ENCODE measurements at places on chromosomes 5 and 9.

DNA sequence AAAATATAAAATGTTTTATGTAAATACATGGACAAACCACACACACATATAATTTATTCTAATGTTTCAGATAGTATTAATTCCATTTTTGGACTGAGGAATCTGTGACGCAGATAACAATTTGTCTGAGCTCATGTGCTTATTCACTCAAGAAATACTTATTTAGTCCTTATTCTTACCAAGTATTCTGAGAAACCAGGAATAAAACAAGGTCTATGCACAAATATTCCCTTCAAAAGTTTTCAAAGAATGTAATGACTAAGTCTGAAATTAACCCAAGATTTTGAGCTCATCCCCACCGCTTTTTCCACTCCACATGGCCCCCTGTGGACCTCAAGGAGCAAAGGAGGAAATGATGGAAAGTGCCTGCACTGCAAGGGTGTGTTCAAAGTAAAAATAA is 1022.3 kb downstream of the EFNA5 start:
- DNase-seq, result no peak

GRCh38 chr5:170327168-170327567 is 29.6 kb upstream of the LCP2 start:
- no peak for DNase-seq

DNA sequence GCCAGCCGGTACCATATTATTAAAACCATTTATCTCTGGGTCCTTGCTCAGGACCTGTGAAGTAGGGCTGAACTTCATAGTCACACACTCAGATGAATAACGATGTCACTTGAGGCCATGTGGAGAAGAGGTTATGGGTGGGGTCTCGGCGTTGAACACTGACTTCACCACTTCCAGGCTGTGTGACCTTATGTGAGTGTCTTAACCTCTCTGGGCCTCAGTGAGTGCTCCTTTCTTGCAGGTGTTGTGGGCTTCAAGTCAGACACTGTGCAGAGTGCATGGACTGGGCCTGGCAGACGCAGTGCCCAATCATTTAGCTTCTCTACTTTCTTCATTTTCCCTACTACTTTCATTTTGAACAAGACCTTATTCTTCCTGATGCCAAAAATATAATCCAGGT is 278.8 kb downstream of the PBX3 start:
- no peak for DNase-seq

- no peak for DNase-seq
Observed at GRCh38 chr5:142322747-142323479, 1.9 kb downstream of the SPRY4 start.

- no peak for DNase-seq
Observed at GRCh38 chr5:158676642-158677469, 422.9 kb downstream of the EBF1 start.

- no peak for DNase-seq
Observed at GRCh38 chr5:95617057-95617456, 2.8 kb upstream of the GPR150 start.

DNA sequence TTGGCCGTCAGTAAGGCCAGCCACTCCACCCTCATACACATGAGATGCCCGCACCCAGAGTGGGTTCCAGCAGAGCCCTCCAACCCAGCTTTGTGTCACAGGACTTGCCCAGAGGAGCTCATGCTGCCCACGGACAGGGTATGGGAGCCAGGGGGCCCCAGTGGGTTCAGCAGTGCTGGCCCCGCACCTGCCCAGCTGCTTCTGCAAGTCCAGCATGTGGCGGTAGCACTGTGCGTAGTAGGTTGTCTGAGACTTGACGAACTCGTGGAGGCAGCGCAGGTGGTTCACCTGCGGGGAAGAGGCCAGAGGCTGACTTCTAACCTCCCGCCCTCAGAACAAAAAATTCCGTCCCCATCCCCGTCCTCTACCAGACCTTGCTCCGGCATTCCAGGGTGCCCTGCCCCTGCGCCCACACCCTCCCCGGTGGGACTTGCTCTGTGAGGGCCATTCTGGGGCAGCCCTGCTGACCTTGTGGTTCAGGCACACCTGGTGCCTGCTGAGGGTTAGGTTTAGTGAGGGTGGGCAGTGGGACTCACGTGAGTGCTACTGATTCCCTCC is 18.5 kb downstream of the SH3GLB2 start:
- no peak for DNase-seq

- DNase-seq, result no peak
Observed at GRCh38 chr5:158943057-158943456, 156.7 kb downstream of the EBF1 start.

DNA sequence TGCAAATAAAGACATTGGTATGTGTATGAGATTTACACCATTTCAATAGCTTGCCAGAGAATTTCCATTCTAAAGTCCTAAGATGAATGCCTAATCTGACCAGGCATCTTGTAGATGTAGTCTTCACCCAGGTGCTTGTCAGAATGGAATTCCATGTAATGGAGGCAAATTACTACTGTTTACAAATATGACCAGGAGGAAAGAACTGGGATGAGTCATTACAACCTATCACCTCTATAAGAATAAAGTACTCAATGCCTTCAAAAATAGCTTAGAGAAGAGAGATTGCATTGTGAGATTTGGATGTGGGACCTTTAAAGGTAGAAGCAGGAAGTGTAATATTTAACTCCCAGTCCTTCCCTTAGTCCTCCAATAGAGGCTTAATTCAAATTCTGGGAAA is 507.0 kb upstream of the PTGER4 start:
- DNase-seq, result no peak

DNA sequence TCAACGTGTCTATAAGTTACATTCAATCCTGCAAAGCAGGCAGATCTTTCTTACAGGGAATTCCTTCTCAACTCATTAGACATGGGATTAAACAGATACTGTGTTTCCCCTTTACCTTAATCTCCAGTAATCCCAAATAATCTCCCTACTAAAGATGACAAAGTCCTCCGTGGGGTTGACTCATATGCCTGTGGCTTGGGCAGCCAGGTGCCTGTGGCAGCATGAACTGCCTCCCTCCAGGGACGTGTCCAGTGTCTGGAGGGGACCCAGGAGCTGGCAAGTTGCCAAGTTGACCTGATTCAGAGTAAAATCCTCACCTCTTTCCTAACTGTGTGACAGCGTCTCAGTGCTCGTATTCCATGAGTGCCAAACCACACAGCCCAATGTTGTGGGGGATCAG is 94.6 kb upstream of the PTCH1 start:
- no peak for DNase-seq
